ENCODE measurements at places on chromosomes 1 and 21.

GRCh38 chr21:23740463-23740862, 1866.8 kb downstream of the MRPL39 start:
- DNase-seq: no peak

GRCh38 chr1:50419907-50420677, 3.2 kb downstream of the DMRTA2 start:
- no peak for DNase-seq

DNA sequence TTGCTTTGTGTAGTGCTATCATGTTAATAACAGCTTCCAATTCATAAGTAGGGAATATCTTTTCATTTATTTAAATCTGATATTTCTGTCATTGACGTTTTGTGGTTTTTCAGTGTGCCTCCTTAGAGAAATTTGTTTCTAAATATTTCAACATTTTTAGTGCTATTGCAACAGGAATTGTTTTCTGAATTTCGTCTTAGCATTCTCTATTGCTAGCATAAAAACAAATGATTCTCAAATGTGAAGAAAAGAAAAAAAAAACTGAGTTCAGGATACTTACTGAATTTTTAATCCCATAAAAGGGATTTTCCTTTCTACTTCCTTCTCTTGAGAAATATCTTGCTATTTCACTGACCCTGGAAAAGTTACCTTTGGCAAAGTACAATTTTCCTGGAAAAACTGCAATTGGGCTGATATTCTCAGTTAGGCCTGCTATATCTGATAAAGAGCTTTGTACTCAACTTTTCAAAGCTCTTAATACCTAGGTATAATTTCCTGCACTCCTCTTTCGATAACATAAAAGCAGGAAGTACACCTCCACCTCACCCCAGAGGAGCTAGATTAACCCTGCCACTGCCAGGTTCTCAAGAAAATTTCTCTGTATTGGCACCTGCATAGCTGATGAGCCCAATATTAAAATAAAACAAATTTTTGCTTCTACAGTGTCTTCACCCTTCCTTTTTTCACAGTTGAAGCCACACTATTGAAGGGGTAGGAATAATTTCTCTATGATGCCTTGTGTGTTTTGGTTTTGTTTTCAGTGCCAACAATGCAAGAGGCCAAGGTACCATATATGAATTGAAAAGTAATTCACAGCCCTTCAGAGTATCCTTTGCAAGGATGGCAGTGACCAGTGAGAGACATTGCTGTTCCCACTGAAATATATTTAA, 35.6 kb downstream of the PTPN14 start:
- no peak for DNase-seq

DNA sequence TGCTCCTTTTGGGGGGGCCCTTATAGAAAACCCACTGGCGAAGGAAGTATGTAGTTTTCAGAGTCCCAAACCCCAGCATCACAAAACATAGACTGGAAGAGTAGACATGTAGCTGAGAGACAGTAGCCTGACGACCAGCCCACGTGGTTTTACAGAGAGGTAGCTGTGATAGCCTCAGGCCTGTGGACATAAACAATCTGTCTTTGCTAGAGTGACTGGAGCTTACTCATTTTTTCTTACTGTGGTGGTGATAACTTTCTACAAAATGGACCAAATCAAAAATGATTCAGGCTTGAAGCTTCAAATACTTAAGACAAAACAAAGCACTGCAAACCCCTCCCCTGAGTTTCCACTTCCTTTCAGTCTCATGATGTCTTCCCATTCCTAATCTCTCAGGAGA, 497.0 kb downstream of the RWDD3 start:
- no peak for DNase-seq
